Muscle of arm (tissue), 14 donors: ENCODE measurements at places on chromosomes 7 and 10.
A peak's percentile ranks its signal among the peaks of the same experiment; 100 is the strongest.

- no peak for DNase-seq
Measured at GRCh38 chr10:124943301-124944092, 1.6 kb downstream of the ZRANB1 start.

DNA sequence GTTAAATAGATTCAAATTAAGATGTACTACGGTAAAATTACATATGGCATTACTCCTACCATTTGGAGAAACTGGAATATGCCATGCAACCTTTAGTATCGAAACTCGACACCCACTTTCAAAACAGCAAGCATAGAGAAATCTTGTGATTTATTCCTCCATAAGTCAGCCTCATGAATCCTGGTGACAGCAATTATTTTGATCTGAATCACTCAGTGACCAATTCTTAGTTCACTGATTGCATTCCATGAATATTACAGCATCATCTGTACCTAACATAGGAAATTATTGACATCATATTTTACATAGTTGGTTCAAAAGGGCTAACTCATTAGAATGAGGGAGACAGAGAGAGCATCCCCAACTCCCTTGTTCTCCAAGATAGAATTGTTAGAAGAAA is 89.6 kb downstream of the CACNB2 start:
- DNase-seq: no peak

DNA sequence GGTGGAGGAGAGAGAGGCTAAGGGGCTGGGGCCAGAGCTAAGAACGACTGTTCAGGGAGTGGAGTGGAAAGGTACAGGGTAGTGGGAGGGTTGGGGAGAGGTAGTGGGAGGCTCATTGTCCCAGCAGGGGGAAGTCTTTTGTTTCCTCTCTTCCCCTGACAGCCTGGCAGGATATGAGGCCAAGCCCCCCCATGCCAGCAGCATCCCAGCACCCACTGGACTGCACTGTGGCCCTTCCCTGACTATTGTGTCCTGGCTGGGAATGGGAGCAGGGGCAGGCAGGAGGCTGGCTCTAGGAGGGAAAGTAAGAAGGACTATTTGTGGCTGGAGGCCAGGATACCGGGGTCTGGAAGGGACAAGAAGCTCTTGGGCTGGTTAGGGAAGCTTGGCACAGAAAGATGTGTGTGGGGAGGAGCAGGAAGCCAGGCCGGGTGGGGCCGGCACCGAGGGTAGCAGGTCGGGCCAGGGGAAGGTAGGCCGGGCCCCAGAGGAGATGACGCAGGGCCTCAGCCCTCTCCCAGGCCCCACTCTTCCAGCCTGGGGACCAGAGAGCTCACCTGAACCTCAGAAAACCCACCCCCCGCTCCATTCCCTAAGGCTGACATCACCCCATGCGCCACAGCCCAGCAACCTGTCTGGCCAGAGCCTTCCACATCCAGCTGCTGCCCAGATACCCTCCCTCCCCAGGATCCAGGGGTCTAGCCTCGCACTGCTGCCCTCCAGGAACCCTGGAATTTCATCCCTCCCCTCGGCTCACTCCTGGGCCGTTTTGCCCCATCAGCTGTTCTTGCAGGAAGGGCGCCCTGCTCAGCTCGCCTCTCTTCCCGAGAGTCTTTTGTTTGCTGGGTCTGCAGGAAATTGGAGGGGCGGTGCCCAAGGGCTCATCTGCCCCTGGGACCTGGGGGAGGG is 8.8 kb upstream of the EPHB4 start:
- DNase-seq: no peak

DNA sequence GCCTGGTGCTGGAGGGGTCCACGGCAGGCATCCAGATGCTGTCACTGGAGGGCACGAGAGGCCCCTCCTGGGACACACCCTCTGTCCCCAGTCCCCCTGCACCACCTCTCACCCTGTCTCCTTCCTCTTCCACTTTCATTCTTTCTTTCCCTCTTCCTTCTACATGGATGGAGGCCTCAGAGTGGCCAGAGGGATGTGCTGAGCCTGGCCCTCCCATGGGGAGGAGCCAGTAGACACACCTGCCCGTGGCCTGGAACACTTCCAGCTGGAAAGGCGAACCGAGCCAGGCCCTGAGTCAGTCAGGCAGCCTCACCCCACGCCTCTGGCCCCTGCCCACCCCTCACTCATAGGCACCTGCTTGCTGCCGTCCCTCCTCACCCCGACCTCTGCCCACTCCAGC is 55.9 kb upstream of the MXI1 start:
- DNase-seq: no peak

DNA sequence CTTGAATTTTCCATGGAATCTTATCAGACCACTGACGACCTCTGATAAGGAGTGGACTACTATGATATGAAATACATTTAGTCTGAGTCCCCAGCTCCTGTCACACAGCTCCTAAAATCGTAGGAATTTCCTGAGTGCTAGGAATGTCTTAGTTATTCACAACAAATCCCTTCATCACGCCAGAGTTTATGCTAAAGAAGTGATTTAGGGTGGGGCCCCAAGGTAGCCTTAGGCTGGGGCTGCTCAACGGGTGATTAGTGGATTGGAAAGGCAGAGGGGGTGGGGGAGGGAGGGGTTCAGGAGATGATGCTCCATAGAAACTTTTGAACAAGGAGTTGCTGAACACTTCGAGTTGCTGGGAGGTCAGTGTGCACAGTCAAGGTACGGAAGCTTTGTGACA is 7.0 kb upstream of the TET1 start:
- DNase-seq: no peak

DNA sequence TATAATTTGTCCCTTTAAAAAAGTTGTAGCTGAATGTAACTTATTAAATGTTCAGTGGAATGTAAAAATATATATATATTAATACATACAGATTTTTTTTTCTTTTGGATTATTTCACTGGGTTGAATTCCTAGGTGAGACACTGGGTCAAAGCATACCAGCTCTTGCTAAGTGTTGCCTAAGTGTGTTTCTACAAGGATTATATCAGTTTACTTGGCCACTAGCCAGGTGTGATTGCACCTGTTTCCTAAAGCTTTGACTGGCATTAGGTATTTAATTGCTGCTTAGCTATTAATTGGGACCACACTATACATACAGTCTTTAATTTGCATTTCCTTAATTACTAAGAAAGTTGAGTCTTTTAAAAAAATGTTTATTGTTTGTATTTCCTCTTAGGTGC is 5.5 kb upstream of the ELOVL3 start:
- no peak for DNase-seq

DNA sequence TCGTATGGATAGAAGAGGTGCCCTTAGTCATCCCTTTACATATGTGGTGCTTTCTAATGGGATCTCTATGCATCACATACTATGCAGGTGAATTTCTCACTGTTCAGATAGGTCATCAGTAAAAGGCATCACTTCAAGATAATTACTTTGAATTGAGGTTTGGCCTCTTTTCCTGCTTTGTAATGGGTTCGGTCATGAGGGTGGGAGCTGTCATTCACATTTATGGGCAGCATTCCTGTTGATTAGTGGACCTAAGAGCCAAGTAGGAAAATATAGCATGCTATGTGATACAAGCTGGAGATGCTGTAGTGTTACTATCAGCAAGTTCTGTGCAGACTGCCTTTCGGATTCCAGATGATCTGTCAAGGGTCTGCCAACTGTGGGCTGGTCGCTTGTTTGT is 156.3 kb downstream of the LCOR start:
- no peak for DNase-seq

GRCh38 chr7:75878312-75878768 is 494 bp upstream of the RHBDD2 start:
- no peak for DNase-seq

DNA sequence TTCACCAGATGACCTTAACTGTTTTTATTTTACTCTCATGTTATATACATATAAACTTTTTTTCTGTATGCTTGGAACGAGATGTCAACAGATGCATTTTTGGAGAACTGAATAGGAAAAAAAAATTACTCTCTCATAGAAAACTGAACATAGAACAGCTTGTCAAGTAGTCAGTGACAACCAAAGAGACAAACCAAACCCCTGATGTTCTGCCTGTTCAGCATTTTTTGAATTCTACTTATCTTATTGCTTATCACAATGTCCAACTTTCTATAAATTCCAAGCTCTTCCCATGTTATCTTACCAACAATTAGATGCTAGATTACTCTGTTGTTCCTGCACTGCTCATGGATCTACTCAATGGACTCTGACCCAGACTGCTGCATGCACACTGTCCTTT is 95.2 kb downstream of the VPS41 start:
- no peak for DNase-seq

GRCh38 chr7:40811666-40812065 is 676.9 kb downstream of the SUGCT start:
- DNase-seq: no peak

- no peak for DNase-seq
Measured at GRCh38 chr10:103874730-103875129, 19.4 kb upstream of the SH3PXD2A start.

DNA sequence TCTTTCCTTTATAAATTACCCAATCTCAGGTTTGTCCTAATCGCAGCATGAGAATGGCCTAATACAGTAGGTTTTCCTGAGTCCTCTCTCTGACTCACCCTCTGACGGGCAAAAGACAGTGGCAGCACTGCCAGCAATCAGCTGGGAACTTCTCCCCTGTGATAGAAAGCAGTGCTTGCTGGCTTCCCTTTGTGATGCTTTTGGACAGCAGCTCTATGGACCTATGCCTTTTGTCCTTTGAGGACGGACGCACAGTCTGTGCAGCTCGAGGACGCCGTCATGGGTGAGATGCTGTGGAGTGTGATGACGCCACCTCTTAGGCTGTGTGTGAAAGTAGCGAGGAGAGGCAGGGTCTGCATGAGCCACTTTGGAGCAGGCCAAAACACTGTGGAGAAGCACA is 68.8 kb downstream of the KIAA1217 start:
- no peak for DNase-seq

- DNase-seq: no peak
Measured at GRCh38 chr10:87860816-87861403, 2.4 kb downstream of the KLLN start.

DNA sequence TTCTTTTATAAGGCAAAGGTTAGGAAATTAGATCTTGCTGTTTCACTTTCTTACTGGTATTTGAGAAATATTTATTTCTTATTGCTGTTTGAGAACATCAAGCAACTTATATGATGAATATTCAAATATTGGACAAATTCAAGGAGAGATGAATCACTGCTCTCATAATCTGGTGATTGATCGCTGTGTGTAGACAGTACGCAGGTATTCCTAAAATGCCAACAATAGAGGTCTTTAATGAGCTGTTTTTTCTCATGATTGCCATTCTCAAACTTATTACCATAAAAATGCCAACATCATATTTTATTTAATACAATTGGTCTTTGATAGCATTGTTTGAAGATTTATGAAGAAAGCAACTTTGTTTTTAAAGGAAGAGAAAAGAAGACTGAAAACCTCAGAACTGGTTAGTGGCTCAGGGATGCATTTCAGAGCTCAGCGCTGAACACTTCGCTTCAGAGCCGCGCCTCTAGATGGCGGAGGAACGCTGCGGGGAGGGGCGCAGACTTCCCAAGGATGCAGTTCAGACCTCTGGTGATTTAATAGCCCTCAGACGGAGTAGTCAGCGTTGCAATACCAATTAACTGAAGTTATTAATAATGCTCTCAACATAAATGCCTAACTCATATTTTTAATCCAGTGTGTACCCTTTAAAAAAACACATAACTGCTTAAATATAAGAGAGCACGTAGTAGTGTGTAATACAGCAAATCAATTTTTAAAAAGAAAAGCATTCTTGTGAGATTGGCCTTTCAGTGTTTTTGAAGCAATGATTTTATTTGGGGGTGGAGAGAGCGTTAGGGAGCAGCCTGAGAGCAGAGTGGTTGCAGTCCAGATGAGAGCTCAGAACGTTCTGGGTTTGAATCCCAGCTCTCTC is 38.5 kb upstream of the STEAP4 start:
- DNase-seq: peak; percentile 54
